ENCODE measurements at places on chromosomes 5 and 9.

DNA sequence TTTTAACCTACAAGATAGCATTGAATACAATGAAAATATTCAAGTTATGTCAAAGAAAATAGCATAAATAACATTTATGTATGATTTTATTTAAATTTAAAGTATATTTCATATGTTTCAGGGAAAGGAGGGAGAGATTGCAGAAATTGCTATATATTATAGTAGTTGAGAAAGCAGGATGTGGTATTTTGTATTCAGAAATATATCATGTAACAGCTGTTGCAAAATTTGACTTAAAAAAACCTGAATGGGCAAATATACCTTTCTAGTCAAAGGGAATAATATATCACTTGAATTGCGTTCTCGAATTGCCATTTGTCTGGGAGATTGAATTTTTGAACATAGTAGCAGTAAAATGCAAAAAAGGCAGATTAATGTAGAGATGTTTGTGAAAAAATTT lies 80.6 kb downstream of the PAM start:
- DNase-seq = no peak

GRCh38 chr5:180545248-180545647 lies 46.1 kb downstream of the SCGB3A1 start:
- DNase-seq = no peak

DNA sequence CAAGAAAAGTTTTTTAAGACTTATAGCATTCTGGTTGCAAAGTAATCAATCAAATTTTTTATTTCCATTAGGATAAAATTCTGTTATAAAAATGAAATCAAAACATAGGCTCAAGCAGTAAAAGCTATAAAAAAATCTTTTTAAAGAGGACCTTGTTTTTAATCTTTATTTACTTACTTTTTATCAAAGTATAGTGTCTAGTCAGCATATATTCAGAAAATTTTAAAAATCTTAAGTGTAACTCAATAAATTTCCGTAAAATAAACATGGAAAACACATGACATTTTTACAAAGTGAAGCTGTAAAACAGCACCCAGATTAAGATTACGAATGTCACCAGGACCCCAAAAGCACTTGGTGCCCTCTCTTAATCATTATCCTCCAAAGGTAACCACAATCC lies 302.4 kb downstream of the TMEM161B start:
- no peak for DNase-seq

- DNase-seq = no peak
These were observed 439.1 kb downstream of the DMAC1 start for GRCh38 chr9:7360513-7360912.

GRCh38 chr9:75013735-75014134 lies 14.4 kb downstream of the CARNMT1 start:
- DNase-seq = no peak

DNA sequence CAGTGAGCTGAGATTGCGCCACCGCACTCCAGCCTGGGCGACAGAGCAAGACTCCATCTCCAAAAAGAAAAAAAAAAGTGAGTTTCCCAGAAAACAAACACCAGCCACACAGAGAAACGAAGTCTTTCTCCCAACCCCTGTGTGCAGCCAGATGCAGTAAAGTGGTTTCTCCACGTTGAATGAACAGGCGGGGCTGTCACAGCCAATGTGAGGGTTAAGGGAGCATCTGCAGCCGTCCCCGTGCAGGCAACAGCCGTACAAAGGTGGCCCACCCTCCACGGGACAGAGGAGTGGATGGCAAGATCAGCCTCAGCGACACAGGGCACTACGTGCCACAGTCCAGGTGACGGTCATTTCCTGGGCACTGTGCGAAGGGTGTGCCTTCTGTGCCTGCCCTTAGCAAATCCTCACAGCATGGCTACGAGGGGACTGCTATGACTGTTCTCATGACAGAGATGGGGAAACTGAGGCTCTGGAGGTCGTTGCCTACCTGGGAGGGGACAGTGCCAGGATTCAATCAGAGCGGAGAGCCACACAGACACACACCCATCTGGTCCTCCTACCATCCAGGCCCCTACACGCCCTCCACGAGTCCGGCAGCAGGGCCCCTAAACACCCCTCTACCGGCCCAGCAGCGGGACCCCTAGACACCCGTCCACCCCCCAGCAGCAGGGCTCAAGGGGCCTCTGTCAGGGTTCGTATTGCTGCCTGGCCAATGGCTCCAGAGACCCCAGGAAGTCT lies 2.3 kb downstream of the VAV2 start:
- DNase-seq = no peak

DNA sequence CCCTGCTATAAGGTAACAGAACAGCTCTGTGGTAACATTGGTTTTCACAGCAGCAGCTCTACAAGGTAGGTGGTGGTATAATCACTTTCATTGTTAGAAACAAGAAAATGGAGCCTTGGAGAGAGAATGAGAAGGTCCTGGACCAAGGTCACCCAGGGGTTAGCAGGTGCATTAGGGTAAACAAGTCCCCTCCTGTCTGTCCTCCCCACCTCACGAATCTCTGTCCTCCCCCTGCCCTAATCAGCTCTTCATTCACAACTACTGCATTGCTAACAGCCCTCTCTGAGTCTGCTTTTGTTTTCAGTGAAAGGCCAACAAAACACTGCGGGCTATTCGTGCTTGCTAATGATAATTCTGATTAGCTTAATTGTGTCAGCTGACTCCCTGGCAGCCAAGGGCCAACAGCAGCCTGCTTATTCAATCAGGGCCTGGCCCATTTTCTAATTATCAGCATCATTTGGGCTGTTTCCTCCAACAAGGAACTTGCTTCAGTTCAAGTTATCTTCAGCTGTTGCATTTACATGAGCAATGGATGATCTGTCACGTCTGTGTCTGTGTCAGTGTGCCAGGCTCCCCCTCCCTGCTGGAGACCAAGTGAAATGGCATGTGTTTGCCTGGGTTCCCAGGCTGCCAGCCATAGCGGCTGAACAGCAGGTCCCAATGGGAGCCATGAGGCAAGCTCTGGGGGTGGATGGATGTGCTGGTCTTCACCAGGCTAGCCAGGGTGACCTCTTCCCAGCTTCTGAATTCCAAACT lies 56.7 kb upstream of the EQTN start:
- no peak for DNase-seq

DNA sequence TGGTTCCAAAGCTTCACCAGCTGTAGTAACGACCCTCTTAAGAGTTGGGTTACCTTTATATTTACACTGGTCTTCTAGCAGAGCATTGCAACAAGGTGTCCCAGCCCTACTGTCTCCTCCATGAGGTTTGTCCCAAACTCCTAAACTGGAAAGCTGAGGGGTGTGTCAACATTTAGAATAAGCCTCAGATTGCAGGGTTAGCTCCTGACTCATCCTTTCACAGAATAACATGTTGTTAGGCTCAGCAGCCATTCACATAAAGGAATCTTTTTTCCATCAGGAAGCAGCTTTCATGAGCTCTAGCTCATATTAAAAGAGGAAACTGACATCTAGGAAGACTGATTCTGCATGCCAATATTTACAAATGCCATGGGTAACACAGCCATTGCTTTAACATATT lies 238.7 kb downstream of the EFNA5 start:
- peak; percentile 61 for DNase-seq

Data from foreskin fibroblast (primary cell).